ENCODE measurements at places on chromosomes 2 and 18.

DNA sequence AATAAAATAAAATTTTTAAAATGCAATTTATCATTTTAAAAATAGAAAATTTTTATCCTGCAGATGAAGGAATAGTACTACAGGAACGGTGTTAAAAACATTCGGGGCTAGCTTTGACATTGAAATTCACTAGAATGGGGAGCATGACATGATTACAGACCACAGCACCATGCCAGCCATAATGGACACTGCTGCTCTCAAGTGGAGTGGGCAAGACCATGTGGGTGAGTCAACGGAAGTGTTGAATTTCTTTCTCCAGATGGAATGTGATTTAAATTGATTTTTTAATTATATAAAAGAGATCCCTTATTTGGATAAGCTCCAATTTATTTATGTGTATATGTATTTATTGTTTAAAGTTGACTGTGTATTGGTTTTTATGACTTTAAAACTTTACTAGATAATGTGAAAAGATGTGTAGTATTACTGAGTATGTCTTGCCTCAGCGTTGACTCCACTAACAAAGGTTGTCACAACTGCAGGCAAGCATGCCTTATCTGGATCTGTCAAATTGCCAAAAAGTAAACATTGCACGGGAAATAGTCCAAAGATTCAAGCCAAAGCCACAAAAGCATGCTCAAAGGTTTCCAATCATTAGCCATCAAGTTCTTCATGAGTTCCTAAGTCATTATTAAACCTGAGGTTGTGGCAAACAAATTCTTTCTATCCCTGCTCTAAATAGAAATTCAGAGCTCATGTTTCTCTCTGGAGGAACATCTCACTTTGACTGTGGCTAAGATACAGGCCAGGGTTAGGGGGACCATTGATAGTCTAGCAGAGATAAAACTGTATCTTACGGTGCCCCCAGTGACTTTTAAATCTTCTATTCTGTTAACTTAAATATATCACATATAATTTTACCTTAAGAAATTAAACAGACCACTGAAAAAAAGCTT is 536.9 kb downstream of the TMX3 start:
- peak; percentile 98 for DNase-seq

DNA sequence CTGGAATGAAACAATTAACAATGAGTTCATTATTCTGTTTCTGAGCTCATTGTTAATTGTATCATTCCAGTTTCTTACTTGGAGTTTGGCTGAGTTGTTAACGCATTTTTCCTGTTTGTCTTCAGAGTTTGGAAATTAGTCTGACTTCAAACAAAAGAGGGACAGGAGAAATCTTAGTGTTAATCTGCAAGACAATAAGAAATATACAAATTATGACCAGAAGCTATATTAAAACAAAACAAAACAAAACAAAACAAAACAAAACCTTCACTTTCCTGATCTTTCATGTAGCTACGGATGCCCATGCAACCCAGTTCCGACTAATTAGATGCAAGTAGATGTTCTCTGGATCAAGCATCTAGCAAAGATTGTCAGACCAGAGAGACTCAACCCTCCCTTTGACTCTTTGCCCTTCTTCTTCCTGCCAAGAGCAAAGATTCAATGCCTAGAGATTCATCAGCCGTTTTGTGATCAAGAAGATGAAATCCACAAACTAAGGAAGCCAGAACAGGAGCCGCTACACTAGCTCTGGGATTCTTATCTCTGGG is 686.2 kb upstream of the FSHR start:
- no peak for DNase-seq

GRCh38 chr2:31362581-31362980 is 52.0 kb downstream of the XDH start:
- no peak for DNase-seq

- DNase-seq, result peak; percentile 24
Observed at GRCh38 chr2:191488135-191488534, 189.8 kb upstream of the NABP1 start.

DNA sequence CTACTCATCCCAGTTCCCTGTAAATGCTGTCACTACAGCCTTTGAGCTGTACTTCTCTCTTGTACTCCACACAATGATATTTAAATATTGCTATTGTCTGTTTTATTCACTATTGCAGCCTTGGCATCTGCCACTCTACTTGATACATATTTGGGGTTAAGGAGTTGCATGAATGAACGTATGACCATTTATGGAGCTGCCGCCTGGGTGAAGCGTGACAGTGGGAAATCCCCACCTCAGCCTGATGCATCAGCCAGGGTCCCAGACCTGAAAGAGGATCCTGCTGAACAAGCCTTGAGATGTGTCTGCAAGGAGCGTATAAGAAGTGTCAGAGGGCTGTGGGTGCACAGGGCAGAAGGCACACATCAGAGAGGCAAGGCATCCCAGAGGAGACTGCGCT is 39.1 kb downstream of the MRPL35 start:
- DNase-seq, result no peak

- no peak for DNase-seq
Observed at GRCh38 chr2:17607379-17607778, 66.9 kb downstream of the VSNL1 start.

DNA sequence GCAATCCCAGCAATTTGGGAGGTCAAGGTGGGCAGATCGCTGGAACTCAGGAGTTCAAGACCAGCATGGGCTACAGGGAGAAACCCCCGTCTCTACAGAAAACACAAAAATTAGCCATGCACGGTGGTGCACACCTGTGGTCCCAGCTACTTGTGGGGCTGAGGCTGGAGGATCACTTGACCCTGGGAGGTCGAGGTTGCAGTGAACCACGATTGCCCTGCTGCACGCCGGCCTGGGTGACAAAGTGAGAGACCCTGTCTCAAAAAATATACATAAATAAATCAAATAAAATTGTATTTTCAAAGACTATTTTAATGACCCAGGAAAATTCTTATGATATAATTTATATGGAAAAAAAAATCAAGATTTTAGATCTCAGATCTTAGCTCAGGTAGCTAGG is 191.5 kb downstream of the ZFP36L2 start:
- DNase-seq, result no peak

All from EL (cell line).